Thoracic aorta (tissue), 2 donors: ENCODE measurements at places on chromosomes 5 and 9. TPM values are rescaled to one million over a fixed set of nuclear protein-coding genes. Genes with fewer than 3 reads are reported as not detected.

ARHGEF37 gene
- total RNA-seq, result 11.4 TPM

SPINK6 gene
- total RNA-seq, result not detected

SLC6A18 gene
- total RNA-seq, result not detected

THBS4 gene
- total RNA-seq, result 7.2 TPM

ZNF462 gene
- 9.6 TPM for total RNA-seq

MEF2C gene
- total RNA-seq, result 104 TPM

IFNA21 gene
- not detected for total RNA-seq

DRD1 gene
- 0.41 TPM for total RNA-seq

CAVIN4 gene
- total RNA-seq, result 0.27 TPM

ENHO gene
- not detected for total RNA-seq

MARCOL gene
- not detected for total RNA-seq

CTNNAL1 gene
- total RNA-seq, result 41.8 TPM

GAS1 gene
- 47.6 TPM for total RNA-seq

GRXCR2 gene
- not detected for total RNA-seq

BTNL8 gene
- not detected for total RNA-seq

CRAT gene
- total RNA-seq, result 102 TPM

NUTM2F gene
- not detected for total RNA-seq

S100Z gene
- total RNA-seq, result not detected

COL27A1 gene
- 57.1 TPM for total RNA-seq

SMIM23 gene
- not detected for total RNA-seq
